ENCODE measurements at places on chromosomes 4 and X.

GRCh38 chr4:6530964-6531363 is 44.0 kb upstream of the MAN2B2 start:
- no peak for DNase-seq

DNA sequence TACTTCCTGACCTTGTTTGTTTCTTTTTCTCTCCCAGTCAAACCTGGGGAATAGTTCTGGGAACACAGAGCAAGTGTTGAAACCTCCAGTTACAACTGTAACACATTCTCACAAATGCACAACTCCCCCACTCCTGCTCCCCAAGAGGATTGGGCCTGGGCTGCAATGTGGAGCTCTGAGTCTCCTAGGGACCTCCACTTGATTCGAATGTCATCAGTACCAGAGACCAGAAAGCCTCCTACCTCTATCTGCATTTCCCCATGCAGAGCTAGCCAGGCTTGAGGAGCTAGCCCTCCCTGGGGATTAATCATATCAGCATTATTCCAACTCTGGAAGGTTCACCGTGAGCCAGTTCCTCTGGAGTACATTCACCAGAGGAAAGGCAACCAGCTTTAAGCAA is 41.7 kb upstream of the CITED1 start:
- no peak for DNase-seq

DNA sequence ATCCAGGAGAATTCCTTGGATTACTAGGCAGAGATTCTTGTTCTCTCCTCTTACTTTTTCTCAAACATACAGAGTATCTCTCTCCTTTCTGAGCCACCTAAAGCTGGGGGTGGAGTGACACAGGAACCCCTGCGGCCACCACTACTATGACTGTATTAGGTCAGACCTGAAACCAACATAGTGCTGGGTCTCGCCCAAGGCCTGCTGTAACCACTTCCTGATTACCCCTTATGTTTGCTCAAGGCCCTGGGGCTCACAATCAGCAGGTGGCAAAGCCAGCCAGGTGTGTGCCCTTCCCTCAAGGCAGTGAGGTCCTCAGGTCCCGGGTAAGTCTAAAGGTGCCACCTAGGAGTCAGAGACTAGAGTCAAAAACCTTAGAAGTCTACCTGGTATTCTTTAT is 166.4 kb downstream of the PARM1 start:
- no peak for DNase-seq

- DNase-seq = no peak
Observed at GRCh38 chr4:110310795-110311194, 112.4 kb upstream of the ELOVL6 start.

- DNase-seq = no peak
Observed at GRCh38 chrX:65925592-65925991, 114.3 kb downstream of the VSIG4 start.

DNA sequence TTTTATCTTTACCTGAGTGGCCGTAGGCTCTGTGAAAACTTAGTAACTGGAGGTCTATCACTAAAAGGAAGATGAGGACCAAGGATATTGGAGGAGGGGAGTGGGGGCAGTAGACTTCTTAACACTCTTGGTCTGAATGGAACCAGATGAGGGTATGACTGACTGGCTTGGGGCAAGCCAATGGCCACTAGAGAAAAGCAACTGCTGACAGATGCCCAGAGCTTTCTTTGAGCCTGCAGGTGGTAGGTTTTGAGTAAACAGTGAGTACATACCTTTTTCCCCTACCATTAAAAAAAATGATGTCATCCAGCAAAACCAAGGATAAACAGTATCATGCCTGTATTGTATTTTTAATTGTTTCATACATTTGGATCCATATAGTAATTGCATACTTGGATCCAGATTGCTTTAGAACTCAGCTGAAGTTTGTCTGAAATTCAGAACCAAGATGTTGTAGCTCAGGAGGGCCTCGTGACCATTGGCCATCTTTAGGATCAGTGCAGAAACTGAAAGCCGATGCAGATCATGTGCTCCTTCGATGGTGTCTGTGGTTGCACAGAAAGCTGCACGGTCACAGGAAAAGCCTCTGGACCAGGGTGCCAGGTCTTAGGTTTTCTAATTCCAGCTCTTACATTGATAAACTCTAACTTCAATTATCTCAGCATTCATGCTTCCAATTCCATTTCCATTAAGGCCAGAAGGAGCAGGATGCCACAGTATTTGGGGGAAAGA is 131.0 kb downstream of the PDGFRA start:
- DNase-seq = no peak

DNA sequence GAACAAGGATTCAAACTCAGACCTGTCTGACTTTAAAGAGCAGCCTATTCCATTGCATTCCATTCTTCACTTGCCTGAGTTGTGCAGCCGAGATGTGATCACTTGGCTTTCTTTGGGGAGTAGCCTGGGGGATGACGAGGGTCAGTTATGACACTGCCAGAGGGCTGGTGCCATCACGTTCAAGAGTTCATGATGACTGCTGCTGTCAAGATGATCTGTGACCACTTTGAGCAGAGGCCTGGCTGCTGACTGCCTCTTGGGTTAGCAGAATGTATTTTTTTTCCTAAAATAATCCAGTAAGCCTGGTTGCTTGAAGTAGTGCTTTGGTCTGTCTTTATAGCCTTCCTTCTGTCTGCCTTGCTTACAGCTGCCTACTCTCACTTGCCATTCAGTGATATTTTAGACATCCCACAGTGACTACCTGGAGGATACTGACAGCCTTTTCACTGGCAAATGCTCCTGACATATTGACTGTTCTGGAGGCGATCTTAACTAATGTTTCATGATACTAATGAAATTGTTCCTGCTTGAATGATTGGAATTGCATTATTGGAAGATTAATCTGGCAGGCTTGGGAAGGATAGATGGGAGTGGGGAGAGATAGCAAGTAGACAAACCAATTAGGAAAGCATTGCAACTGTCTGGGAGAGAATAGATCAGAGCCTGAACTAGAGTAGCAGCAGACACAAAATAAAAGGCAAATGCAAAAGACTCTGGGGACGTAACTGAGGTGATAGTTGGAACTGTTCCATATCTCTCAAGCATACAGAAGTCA is 221.6 kb upstream of the LCORL start:
- DNase-seq = no peak

- DNase-seq = no peak
Observed at GRCh38 chr4:70183168-70183939, 12.2 kb upstream of the ODAM start.

DNA sequence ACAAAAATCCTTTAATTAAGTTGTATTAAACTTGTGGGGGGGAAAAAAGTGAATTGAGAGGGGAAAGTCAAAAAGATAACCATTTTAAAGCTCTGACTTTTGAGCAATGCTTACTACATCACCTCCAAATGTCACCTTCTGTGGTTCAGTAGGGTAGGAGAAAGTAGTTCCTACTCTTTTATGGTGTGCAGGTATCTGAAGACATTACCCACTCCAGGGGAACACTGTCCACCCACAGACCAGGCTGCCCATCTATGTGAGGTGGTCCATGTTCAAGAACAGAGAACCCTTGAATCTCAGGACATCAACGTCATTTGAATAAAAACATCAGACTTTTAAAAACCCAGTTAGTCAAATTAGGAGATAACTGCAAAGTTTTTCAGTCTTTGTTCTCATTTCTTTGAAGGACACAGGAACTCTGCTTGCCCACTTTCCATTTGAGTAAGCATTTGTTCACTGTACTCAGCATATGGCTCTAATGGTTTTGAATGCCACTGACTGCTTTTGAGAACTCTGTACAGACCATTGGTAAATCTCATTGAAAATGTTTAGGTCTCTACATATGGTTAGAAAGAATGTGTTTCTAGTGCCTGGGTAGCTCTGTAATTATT is 18.4 kb downstream of the NMU start:
- no peak for DNase-seq

DNA sequence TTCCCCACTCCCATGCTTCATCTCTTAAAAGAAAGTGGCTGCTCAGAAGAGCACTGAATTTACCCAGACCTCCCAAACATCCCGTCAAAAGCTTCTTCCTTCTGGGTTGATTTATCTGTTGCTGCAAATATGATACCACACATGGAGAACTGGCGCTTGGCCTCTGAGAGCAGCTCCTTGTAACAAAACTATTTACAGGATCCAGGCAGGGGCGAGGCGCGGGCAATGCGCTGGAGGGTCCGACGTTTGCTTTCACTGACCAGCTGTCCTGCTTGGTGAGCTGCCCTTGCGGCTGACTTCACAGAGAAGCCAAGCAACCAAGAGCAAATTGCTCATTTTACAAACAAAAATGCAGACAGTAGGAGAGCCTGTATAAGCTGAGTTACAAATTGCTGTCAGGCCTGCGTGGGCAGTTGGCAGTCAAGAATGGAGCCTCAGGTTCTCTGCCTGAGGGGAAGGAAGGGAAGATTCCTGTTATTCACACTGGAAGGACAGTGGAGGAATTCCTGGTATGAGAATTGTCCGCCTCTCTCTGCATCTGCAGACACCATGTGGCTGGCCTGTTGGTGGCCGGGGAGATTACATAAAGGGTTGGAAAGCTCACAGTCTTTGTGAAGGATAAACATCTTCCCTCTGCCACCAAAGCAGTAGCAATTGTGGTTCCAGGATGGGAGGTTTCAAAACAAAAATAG is 192.2 kb upstream of the LEF1 start:
- no peak for DNase-seq

GRCh38 chrX:21666679-21667078 is 8.5 kb upstream of the KLHL34 start:
- DNase-seq = no peak

- peak; percentile 70 for DNase-seq
Observed at GRCh38 chrX:10015723-10016518, 48.8 kb downstream of the CLDN34 start.

GRCh38 chr4:138229160-138229559 is 13.0 kb downstream of the SLC7A11 start:
- no peak for DNase-seq

DNA sequence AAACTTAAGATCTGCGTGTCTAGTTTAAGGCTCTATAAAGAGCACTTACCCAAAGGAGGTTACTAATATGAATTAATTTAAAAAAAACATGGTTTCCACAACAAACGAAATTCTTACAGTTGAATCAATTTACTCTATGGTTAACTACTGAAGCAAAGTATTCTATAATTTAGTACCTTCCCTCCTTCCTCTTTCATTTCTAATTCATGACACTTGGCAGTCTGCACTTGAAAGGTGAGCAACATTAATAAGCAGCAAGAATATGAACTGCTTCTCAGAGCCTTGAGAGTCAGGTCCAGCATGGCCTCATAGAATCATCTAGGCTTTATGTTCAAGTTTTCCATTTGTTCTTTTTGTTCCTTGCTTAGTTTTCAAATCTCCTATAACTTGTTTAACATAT is 42.7 kb downstream of the TAPT1 start:
- DNase-seq = no peak

DNA sequence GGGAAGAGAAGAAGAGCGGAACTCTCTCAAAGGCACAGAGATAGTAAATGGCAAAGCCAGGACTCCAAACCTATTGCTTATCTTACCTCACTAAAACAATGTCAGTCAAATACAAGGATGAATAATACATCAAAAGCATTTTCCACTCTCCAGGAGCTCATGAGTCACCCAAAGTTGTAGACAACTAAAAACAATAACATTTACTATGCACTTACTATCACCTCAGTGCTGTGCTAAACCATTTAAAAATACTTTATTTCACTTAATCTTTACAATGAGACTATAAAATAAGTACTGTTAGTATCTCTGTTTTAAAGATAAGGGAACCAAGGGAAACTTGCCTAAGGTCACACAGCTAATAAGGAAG is 163.2 kb upstream of the SPANXC start:
- no peak for DNase-seq

GRCh38 chrX:97700547-97700946 is 816.8 kb downstream of the RPA4 start:
- DNase-seq = no peak

DNA sequence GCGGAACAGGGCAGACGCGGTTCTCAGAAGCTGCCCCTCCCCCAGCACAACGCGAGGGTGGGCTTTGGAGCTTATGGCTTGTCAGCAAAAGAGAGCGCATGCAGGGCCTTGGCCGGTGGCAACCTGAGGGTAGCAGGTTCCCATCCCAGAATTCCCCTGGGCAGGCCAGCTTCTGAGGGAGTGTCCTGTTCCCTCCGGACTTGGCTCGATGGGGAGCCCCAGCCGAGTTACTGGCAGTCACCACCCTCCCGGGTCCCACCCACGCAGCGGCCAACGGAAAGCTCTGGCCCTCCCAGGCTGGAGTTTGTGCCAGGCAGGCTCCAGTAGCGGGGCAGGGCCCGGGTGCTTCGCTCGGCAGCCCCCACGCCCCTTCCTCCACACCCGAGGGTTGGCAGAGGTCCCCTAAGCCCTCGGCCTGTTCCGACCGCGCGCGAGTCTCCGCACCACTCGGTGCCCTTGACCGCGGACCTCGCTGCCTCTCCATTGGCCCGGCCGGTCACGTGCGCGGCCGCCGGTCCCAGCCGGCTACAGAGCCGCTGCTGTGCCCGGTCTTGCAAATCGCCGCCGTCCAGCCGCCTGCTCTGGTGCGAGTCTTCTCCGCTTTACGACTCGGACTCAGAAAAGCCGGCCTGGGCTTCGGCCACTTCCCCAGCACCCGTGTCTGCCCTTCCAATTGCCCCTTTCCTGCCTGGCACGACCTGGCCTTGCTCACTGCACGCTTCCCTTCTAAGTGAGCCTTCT is 20.9 kb upstream of the MTM1 start:
- DNase-seq = peak; percentile 68

DNA sequence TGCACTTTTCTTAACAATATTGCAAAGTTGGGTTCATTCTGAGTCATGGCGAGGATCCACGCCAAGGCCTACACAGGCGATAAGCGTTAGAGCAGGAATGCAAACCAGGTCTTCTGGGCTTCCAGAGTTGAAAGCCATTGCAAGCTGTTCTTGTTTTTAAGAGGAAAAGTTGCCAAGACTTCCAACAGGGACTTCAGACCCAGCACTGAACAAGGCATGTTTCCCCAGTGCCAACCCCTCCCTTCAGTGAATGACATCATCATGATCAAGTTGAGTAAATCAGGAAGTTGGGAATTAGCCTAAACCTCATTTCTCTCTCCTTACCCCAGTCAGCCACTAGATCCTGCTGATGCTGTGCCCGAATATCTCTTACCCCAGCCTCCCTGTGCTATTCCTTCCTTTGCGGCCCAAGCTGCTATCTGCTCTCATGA is 355.1 kb downstream of the HS3ST1 start:
- peak; percentile 30 for DNase-seq

DNA sequence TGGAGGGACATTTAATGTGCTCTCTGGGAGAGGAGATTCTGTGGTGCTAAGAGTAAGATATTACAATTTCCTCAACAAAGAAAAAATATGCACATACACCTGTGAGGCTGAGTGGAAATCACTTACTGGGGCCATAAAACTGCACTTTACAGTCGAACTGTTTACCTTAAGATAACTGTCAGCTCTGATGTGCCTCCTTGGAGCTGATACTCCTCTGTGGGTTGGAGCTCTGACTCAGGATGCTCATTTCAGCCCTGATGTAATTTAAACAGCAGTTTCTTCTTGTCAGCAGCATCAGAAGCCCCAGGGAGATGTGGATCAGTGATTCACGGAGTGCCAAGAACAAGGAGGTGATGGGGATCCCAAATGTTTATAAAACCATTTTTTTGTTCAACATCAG is 241.9 kb upstream of the SFRP2 start:
- no peak for DNase-seq

DNA sequence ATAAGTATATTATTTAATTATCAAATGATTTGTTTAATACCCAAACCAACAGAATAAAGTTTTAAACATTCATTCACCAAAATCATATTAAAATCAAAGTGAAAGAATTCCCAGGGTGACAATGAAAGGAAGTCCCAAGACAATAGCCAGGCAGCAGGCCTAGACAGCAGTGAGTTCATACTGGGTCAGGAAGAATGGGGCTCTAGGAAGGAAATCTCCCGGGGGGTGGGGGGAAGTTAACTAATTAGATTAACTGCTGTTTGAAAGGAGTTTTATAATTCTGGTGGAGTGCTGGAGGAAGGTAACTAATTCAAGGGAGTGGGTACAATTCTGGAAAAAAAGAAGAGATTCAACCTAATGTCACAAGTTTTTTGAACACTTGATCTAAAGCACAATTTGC is 104.1 kb downstream of the ZAR1 start:
- no peak for DNase-seq
